ENCODE measurements at places on chromosomes 2 and 18.
A peak's percentile ranks its signal among the peaks of the same experiment; 100 is the strongest.

GRCh38 chr2:109222422-109222821 lies 93.4 kb downstream of the SH3RF3 start:
- no peak for DNase-seq

DNA sequence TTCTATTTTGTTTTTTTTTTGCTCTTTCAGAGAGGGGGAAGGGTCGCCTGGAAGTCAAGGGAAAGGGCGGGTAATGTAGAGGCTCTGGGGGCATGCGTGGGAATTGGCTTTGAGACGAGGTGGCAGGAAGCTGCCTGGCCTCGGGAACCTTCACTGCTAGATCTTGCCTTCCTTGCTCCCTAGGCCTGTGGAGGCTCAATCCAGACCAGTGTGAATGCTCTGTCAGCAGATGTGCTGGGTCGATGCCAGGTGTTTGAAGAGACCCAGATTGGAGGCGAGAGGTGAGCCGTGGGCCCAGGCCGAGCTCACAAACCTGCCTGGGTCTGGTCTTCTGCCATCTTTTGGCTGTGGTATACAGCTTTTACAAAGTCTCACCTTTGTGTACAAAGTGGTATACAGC lies 15.5 kb downstream of the CCT7 start:
- no peak for DNase-seq

DNA sequence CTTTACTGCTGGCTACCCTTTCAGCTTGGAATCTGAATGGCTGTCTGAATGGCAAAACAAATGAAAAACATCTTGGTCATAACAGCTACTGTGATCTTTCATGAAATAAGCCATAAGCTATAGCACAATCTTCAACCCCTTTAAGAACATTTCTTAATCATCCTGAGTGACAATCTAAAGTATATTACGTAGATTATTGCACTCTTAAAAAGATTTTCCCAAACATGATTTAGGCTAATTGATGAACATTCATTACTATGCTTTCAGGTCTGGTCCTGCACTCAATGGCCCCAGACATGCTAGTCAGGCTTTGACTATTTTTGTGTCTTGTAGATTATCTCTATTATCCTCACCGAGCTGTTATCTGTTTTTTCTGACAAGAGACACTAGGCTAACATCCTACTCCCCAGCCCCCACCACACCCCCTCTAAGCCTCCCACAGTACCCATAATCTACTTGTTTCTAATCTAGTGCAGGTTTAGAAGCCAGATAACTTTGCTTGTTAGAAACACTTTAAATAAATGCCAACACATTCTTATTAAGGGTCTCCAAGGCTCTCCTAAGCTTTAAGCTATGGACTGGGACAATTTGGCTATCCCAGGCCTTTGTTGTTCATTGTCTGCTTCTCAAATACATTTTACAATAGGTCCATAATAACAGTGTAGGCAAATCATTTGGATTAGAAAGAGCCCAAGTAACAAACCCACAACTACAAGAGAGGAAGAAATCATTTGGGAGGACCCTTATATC lies 4.2 kb downstream of the SMAD2 start:
- no peak for DNase-seq

DNA sequence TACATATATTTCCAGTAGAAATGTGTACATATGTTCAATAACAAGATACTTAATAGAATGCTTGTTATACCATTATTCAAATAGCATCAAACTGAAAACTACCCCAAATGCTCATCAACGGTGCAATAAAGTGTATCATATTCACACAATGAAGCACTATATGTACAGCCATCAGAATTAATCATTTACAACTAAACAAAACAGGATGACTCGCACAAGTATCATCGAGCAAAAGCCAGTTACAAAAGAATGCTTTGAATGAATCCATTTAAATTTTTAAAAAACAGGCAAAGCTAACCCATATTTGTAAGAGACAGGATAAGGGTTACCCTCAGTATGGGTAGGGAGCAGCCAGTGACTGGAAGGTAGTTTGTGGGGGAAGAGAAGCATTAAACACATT lies 132.8 kb upstream of the PDE1A start:
- DNase-seq: no peak

GRCh38 chr2:3626118-3626811 lies 31.4 kb downstream of the COLEC11 start:
- no peak for DNase-seq

DNA sequence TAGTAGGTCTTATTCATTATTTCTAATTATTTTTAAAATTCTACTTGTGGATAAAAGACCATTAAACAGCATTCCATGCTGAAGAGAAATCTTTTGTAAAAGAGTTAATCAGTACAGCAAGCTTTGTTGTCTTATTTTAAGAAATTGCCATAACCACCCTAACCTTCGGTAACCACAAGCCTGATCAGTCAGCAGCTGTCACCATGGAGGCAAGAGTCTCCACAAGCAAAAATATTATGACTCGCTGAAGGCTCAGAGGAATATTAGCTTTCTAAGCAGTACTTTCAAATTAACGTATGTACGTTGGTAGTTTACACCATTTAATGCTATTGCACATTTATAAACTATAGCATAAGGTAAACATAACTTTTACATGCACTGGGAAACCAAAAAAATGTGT lies 650.5 kb upstream of the LINC00305 start:
- DNase-seq: no peak

DNA sequence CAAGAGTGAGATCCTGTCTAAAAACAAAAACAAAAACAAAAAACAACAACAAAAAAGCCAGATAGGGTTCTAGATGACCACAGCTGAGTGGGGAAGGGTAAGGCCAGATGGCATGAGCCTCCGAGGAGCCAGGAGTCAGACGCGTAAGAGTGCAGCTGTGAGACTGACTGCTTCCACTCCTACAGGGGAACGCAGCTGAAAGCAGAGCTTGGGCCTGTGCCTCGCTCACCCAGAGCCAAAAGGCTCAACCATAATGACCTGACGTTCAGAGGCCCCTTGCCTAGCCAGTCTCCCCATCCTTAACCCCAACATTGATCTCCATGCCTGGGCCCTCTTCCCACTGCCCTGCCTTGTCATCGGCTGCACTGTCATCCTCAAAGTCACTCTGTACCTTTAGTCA lies 26.5 kb upstream of the NCL start:
- DNase-seq: no peak

GRCh38 chr2:121409388-121409787 lies 121.3 kb upstream of the RNU4ATAC start:
- DNase-seq: no peak

DNA sequence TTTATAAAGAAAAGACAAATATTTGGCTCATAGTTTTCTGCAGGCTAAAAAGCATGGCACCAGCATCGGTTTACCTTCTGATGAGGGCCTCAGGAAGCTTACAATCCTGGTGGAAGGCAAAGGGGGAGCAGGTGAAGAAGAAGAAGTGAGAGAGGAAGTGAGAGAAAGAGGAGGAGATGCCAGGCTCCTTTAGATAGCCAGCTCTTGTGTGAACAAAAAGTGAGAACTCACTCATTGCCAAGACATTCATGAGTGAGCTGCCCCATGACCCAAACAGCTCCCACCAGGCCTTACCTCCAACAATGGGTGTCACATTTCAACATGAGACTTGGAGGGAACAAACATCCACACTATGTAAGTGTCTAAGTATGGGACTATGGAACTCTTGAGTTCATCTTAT lies 14.3 kb downstream of the CCDC150 start:
- no peak for DNase-seq

DNA sequence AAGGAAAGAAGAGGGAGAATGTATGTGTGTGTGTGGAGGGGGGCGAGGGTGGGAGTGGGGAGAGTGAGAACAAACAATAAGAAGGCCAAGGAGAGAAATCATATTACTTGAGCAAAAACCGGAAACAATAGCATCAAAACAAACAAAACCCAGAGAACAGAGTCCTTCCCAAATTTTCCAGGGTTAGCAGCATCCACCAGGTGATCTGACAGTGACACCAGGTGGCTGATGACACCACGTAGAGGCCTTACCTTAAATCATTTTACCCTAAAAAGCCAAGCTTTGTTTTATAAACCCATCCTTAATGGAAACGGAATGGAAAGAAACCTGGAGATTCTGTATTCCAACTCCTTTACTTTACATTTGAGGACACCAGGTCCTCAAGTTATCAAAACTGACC lies 42.9 kb downstream of the CDCA7 start:
- DNase-seq: no peak

DNA sequence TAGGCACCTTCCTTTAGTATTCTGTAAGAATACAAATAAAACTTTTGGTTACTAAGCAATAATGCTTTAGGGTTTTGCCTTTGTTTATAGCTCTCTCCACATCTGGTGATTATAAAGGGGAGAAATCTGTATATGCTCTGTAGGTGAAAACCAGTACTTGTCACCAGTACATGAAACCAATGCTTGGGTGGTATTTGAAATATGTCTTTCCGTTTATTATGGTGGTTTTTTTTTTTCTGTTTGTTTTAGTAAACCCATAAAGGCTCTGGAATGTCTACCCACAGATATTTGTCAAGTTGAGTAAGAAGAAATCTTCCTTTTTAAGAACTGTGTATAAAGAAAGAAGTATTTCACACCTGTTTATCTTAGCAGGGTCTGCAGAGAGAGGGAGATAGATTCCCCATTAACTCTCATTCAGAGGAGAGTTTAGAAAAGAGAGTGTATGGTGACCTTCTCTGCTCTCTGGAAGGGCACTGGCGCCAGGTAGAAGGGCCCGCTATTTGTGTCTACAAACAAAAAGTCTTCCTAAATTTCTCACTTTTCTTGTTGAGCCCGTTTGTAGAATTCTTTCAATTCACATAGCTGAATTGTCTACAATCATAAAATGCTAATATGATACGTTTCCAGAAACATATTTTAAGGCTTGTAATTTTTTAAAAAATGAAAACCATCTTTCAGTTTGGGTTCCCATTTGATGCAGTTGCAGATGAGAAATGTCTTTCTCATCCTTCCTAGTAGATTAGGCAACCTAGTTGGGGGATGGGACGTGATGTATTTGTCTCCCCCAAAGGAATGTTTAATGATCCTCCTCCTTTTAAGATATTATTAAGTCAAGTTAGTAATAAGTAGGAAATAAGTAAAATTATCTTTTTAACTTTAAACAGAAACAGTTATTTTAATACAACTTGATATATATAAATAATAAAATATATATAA lies 33.9 kb downstream of the MAP3K20 start:
- DNase-seq: peak; percentile 63

- no peak for DNase-seq
Observed at GRCh38 chr2:234595829-234596228, 98.9 kb upstream of the ARL4C start.

DNA sequence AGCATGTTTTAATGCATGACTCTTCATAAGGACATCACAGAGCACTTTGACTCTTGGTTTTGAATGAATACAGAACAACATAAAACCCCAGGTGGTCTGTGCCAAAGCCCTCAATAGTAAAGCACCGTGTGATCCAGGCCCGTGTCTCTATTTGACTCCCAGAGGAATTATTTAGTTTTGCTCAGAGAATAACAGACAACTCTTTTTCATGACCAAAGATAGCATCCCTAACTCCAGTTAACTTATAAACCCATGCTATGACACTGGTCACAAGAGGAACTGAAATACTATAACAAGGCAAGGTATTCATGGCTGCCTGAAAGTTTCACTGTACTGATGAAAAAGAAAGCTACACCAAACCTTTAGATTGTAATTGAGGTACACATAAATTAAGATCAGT lies 128.4 kb downstream of the IKZF2 start:
- DNase-seq: no peak

- DNase-seq: no peak
Observed at GRCh38 chr2:160042054-160042453, 20.4 kb downstream of the PLA2R1 start.

- DNase-seq: peak; percentile 6
Observed at GRCh38 chr2:143375384-143375880, 246.2 kb downstream of the ARHGAP15 start.

- no peak for DNase-seq
Observed at GRCh38 chr2:25328152-25329085, 13.3 kb downstream of the DNMT3A start.

- no peak for DNase-seq
Observed at GRCh38 chr18:25446972-25447371, 95.0 kb upstream of the ZNF521 start.

GRCh38 chr2:173568054-173568453 lies 213.4 kb downstream of the CDCA7 start:
- no peak for DNase-seq

DNA sequence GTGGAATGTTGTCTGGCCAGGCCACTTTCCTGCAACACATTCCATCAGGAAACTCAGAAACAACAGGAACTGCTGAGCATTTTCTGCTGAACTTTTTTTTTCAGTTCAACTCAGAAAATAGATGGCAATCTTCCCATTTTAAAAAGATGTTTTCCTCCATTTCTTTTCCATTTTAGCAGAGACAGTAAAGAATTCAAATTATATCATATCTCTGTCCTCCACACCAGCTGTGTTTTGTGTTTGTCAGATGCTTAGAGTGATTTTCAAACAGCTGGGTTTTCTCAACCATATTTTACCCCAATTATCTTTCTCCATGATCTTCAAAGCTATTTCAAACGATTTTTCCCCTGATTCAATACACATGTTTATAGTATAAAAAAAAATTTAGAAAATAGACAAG lies 713.4 kb downstream of the LRRTM4 start:
- no peak for DNase-seq

DNA sequence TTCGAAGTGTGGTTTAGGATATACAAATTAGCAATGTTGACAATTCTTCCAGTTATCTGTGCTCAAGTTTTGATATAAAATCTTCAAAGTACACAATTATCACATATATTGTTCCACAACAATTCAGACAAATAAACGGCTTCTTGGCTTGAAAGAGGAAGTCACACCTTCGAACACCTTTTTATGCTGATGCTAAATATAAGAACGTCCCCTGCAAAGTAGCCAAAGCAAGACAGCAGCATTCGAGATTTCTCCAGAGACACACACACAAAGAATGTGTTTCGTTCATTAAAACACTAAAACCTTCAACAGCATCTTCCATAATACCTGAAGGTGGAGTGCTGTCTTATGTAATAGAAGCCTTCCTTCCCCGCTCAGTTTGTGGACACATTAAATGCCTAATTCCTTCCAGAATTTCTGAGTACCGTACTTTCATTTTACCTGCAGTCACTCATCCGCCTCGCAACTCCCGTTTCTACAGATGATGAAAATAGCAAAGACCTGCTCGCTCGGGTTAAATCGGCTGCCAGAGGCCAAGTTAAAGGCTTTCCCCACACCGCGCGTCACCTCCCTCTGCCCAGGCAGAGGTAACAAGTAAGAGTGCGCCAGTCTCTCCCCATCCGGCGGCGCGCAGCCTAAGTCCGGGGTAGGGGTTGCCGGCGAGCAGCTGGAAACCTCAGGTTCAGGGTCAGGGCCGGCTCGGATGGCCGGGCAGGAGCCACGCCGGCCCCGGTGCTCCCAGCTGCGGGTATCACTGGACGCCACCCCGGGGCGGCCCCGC lies 847 bp downstream of the SERPINE2 start:
- DNase-seq: no peak
